Activated T-helper 9 cell treated with anti-CD3 and anti-CD28 coated beads, Interleukin-2, amount 50 U/mL, for 16 hours (primary cell): ENCODE measurements at places on chromosomes 3 and 15.

DNA sequence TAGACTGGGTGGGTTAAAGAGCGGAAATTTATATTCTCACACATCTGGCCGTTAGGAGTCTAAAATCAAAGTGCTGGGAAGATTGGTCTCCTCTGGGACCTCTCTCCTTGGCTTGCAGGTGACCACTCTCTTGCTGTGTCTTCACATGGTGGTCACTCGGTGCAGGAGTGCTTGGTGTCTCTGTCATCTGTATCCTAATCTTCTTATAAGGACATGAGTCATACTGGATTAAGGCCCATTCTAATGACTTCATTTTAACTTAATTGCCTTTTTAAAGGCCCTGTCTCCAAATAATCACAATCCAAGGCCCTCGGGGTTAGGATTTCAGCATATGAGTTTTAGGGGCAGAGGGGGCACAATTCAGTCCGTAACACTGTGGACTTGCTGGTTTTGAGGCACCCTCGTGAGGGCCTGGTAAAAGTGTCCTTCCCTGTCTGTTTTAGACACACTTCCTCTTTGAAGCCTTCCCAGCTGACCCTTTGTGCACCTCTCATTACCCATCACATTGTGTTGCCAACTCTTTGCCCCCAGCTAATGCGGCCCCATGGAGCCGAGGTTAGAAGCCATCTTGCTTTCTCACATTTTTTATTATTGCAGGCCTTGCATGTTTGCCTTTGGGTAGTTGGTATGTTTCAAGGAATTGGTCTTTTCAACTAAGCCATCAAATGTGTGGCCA, 3.2 kb downstream of the XYLB start:
- no peak for DNase-seq

- no peak for DNase-seq
These were observed 50.3 kb downstream of the NPTN start for GRCh38 chr15:73582851-73583379.

- DNase-seq = no peak
These were observed 78.8 kb downstream of the PDCD6IP start for GRCh38 chr3:33877187-33877586.

DNA sequence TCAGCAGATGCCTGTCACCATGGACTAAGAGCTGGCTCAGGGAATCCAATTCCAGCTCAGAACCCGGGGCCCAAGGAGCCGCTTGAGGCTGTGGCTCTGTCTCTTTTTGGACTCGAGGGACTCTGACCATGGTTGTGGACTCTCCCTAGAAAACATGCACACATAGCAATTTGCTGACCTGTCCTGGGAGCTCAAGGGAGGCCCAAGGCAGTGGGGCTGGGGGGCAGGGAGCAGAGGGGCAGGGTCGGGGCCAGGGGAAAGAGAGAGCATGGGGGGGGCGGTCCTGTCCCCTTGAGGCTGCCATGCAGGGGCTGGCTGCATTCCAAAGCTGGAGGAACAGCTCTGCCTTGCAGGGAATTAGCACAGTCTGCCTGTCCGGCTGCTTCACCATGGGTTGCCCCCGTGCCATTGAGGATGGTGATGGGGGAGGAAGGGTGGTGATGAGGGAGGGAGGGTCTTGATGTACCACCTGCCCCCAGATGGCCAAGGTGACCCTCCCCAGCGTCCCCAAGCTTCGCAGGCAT, 190.1 kb downstream of the GOLGA6L6 start:
- no peak for DNase-seq

DNA sequence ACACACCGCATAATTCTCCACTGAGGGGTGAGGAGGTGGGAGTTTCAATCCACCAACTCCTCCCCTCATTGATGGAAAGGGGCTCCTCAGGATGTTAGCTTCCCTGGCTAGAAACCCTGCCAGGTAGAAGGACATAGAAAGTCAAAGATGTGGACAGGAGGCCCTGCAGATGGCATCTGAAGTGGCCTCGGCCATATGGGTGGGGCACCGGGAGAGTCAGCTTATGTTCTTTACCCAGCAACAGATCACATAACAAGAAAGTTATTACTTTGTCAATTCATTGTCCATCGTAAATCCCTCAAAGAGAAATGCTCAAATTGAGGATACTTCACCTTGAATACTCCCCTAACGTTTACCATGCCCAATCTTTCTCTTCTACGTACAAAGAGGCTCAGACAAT, 97.3 kb upstream of the ARHGEF3 start:
- no peak for DNase-seq

DNA sequence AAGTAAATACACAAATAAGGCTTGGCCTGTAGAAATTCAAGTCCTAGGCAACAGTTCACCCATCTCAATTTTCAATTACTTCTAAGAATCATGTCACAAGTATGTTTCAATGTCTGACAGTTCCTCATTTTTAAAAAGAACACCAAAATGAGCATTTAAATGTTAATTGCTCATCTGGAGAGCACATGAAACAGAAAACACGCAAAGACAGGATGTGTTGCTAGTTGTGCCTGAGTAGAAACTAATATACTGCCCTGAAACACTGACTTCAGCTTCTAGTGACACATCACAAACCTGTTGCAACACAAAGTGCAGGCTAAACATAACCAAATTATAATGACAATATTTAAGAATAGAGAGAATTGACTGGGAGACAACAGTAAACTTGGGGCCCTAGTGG, 167.3 kb upstream of the THBS1 start:
- DNase-seq = no peak

DNA sequence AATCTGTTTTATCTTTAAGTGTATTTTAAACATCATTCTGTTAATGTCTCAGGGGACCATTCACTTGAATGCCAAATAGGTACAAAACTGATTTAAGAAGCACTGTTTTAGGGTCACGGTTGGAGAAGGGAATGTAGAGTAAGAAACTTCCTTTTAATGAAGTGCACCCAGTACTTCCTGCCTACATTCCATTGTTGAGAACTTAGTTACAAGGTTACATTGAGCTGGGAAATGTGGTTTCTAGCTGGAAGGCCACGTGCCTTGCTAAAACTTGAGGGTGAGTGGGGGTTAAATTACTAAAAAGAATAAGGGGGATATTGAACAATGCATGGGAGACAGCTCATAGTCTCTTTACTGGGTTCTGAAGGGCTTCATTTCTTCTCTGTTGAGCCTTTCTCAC, 78.3 kb upstream of the TBC1D5 start:
- DNase-seq = no peak

DNA sequence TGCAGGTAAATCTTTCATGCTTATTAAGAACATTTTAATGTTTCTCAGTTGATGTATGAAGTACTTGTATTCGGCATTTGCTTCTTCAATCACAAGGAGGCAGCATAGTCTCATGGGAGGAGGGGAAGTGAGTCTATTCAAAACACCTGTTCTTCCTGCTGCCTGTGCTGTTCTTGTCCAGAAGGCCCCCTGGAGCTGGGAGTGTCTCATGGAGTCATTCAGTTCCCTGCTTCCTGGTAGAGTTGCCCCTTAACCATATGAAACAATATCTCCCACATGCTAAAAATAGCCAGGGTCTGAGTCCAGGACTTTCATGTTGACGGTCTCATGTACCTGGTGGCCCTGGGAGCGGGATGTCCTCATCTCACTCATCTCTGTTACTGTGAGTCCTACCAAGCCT, 15.5 kb upstream of the PPP1R2 start:
- DNase-seq = no peak

DNA sequence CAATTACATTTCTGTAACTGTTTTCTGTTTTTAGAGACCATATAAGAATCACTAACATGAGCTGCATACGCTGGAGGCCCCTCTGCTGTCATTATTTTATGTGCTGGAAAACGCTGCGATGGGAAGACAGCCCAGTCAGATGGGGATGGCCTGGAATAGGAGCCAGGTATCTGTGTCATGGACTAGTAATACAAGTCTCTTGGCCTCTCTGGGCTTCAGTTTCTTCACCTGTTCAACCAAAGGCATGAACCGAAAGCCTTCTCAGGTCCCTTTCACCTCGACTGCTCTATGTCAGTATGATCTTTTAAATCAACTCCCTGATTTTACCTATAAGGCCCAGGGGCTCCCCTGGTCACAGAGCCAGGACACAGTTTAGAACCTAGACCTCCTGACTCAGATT, 14.6 kb upstream of the RFTN1 start:
- no peak for DNase-seq

DNA sequence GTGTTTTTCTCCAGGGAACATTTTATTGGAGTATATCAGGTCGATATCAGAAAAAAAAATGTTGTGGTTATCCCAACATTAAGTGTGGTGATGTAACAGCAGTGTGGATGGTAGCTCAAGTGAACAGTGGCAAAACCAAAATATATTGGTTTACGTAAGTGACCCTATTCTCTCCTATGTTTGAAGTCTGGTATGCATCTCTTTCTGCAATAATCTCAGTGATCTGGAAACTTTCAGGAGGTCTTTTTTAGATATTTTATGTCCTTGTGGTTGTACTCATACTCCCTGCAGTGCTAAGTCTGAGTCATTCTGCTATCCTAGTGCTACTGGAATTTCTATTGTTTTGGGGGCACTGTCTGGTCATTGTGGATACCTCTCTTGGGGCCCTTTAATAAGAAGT, 137.9 kb downstream of the SNRPN start:
- DNase-seq = no peak

DNA sequence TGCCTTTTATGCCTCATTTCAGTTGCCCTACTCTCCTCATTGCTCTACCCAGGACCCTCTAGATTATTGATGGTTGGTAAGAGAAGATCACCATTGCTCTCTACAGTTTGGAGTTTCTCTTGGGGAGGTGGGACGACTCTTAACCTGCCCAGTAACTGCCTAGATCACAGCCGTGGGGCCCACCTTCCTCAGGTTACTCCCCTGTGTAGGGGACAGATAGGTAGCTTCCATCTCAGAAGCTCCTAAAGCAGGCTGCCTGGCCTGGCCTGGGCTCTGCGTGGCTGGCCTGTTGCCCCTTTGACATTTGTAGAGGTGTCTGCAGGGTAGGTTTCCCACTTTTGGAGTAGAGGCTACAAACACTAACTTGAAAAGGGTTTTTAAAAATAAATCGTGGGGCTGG, 42.7 kb downstream of the TRIM71 start:
- DNase-seq = no peak

DNA sequence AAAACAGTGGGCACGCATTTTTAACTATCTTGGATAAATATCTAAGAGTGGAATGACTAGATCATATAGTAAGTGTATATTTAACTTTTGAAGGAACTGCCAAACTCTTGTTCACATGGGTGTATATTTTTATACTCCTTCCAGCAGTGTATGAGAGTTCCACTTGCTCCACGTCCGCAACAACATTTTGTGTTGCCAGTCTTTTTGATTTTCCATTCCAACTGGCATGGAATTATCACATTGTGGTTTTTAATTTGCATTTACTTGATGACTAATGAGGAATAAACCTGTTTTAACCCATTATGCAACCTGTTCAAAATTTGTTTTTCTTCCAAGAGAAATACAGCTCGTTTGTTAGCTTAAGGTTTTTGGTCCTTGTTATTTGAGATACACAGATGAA, 51.6 kb downstream of the ZNF621 start:
- DNase-seq = no peak

GRCh38 chr3:45009868-45010267, 16.2 kb upstream of the CLEC3B start:
- DNase-seq = no peak

- DNase-seq = no peak
These were observed 20.4 kb downstream of the CFAP100 start for GRCh38 chr3:126414961-126415660.

DNA sequence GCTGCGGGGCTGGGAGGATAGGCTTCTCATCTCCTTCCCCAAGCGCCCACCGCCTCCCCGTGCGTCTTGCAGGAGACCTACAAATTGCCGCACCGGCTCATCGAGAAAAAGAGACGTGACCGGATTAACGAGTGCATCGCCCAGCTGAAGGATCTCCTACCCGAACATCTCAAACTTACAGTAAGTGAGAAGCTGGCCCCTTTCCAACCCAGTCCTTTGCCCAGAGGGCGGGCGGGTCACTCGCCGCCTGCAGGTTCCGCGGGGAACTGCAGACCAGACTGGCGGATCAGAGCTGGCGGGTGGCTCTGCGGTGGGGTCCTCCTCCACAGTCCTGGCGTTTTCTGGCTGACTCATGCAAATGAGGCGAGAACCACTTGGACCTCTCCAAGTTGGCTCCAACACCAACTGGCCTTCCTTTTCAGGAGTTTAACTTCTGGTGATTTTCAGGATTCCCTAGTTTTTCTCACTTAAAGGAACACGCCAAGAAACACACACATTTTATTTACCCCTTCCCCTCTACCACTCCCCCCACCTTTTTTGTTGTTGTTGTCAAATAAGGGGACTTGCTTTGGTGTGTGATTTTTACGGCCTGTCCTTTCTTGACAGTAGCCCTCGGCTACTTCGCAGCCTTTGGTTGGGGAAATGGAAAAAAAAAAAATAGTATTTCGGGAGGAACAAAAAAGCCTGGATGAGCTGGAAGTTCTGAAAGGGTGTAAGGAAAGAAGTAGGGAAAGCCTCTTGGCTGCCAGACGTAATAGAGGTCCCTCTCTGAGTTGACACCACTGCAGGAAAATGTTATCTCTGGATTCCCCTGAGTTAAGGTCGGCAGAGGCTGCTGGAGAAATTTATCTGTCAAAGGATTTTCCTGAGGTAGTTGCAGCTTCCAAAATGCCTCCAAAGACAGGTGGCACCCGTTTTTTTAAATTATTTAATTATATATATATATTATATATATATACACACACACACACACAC, 1.3 kb downstream of the BHLHE40 start:
- peak; percentile 87 for DNase-seq
